ENCODE measurements at places on chromosomes 6 and 20. TPM values are rescaled to one million over a fixed set of nuclear protein-coding genes. Genes with fewer than 3 reads are reported as not detected.

The PLAGL2 gene
- 6.2 TPM for total RNA-seq

The COL9A1 gene
- 4.2 TPM for total RNA-seq

The COL21A1 gene
- total RNA-seq, result 95.0 TPM

The CGA gene
- 1.9 TPM for total RNA-seq

The C6orf47 gene
- total RNA-seq, result 20.8 TPM

The DTNBP1 gene
- 11.6 TPM for total RNA-seq

The CDH4 gene
- 1.1 TPM for total RNA-seq

The NKX2-2 gene
- total RNA-seq, result 0.21 TPM

The SH3BGRL2 gene
- 30.8 TPM for total RNA-seq
